ENCODE measurements at places on chromosomes 13 and 19.

- DNase-seq: peak; percentile 17
These were observed 41.5 kb downstream of the ZNF682 start for GRCh38 chr19:19997656-19998268.

DNA sequence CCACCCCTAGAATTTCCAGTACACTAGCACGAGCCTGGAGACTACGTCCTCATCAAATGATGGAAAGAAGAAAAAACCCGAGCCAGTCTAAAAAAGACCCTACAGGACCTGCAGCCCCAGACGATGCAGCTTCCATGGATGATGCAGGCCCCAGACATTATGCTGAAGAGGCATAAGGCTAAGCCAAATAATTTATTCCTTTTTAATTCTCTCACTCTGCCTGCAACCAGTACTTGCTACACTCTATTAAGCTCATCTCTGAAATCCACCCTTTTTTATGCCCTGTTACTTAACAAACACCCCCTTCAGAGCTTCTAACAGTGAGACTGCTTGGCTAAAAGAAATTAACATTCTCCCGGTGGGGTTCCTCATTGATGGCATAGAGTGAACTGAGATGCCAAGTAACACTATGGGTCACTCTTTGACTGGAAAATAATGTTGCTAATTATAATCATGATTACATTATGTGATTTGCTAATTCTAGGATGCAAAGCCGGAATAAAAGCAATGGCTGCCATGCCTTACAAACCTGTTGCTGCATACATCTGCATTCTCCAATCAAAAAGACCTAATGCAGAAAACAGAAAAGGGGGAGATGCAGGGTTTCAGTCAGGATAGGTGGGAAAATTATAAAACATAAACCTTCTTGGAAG, 1462.4 kb downstream of the UQCRFS1 start:
- no peak for DNase-seq

- DNase-seq: no peak
These were observed 137.8 kb upstream of the GJB6 start for GRCh38 chr13:20369886-20370361.

DNA sequence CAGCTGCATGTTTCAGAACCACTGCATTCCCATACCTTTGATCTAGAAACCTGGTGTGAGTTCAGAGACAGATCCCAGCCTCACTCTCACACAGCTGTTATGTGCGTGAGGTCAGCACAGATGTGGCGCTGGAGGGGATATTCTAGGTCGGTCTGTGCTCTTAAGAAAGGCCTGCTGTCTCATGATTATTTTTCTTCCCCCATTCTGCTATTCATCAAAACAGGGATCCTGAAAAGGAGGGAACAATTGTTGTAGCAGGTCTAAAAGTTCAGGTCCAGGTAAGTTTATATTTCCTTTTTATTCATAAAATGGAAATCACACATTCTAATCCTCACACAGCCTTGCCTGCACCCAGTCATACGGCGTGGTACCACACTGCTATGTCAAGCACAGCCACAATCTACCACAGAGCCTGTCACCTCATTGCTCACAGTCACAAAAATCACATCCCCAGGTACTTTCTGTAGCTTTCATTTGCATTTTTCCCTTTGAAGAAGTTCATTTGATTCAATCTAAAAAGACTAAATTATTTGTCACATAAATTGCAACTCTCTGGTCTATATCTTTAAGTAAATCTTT, 867 bp downstream of the ZNF546 start:
- DNase-seq: peak; percentile 20

DNA sequence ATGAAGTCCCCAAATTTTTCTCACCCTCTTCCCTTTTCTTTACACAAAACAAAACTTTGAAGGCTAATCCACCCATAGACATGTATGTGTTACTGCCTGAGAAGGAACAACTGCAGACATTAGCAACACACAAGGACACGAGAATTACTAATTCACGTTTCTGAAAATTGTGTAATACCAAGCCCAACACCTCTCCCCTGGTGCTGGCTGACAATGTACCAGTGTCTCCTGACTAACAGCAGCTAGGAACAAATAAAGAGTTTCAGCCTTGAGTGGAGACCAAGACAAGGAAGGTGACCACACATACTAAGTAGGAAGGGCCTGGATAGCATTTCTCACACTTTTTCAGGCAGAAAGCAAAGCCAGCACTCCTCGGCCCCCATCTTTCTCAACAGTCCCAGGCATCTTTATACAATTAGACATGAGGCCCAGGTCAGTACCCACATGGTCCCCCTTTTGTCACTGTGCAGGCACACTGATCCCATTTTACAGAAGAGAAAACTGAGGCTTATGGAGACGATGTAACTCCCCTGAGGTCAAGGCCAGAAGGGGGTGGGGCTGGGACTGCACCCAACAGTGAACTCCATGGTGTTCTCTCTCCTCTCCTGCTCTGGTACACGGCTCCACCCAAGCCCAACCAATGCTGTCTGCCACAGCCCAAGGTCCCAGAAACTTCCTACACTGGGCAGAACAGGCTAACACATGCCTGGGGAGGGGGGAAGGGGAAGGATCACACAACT, 8.7 kb downstream of the BRD4 start:
- DNase-seq: no peak

- DNase-seq: no peak
These were observed 38.8 kb downstream of the CHST8 start for GRCh38 chr19:33660410-33661124.

DNA sequence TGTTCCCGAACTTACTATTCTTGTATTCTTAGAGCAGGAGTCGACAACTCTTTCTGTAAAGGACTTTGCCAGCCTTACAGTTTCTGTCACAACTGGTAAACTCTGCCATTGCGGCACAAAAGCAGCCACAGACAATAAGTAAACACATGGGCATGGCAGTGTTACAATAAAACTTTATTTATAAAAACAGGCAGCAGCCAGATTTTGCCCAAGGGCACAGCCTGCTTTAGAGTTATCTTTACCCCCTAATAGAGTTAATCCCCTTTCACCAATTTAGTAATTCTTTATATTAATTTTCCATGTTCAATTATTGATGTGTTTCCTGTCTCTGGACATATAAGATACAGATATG, 19.4 kb downstream of the DOCK9 start:
- no peak for DNase-seq

DNA sequence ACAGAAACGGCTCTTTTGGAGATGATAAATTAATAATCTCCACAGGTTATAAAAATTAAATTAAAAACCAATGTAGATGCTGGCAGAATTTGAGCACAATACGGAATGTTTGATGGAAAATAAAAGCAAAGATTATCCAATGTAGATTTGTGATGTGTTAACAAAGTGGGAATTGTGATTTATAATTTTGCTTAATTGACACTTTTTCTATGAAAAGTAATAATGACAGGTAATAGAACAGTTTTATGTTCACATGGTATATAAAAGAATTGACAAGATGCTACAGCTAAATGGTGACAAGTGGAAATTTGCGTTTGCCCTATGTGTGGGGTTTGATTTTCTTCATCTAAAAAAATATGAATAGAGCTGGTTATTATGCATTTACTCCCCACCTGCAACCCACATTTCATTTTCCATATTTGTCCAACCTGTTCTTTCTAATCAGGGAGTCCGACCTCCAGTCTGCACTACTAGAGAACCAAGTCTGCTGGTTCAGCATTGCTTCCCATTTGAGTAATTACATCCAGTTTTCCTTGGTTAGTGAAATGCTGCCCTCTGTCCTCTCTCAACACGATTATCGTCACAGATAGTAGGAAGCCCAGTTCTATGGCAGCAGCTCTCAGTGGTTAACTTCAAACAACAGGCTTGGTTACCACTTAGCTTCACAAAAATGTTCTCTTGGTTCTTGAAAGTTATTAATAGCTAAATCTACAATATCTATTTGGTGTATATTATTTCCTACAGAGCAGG, 61.4 kb upstream of the SLITRK1 start:
- DNase-seq: no peak

DNA sequence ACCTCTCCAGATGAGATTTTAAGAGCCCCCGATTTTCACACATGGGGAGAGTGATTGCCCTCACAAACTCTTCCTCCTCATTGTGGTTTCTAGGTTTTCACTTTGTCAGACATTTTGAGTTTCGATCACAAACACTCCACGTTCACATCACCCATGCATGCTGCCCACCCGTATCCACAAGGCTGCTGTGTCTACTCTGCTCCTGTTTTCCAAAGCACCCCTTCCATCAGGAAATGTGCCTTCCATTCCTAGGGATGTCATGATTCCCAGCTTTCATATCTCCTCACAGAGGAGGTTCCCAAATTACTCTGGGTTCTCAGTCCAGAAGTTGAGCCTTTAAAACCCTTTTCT, 45.8 kb upstream of the CEACAM21 start:
- DNase-seq: no peak

GRCh38 chr19:45424191-45425058, 708 bp upstream of the ERCC1 start:
- DNase-seq: peak; percentile 27

GRCh38 chr13:24911133-24911908, 147.4 kb downstream of the RNF17 start:
- DNase-seq: no peak

DNA sequence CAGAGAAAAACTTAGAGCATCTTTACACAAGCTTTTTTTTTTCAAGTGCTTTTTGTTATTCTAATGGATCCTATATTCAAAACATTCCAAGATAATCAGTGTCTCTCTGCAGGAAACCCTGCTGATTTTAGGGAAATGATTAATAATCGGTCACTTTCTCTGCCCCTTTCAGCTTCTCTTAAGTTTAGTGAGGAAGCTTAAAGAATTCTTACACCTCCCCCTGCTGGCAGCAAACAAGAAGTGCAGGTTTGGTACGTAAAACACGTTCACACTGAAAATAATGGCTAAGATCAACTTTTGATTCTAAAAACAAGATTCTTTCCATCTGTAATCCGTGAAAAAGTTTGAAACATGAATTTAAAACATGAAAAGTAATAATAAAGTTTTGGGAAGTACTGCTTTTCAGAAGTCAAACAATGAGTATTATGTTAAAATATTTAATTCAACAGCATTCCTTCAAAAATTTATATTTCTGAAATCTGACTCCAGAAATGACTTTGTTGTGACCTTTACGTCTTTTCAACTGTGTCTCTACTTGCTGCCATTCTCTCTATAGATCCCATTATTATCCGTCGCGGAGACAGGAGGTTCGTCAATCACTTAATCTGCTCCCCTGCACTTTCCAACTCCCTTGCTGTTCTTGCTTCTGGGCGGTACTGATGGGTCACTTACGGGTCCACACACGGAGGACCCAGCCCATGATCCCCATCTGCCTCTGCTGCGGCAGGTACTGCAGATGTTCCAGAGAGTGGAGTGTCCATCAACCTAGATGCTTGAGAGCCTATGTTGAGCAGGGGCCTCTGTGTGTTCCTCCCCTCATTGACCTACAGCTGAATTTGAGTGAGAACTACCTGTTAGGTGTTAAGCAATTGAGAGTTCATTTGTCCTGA, 203.1 kb upstream of the EDNRB start:
- peak; percentile 8 for DNase-seq

GRCh38 chr19:8150998-8151766, 1.8 kb upstream of the FBN3 start:
- no peak for DNase-seq

- no peak for DNase-seq
These were observed 14.7 kb downstream of the DGKH start for GRCh38 chr13:42063105-42063504.

DNA sequence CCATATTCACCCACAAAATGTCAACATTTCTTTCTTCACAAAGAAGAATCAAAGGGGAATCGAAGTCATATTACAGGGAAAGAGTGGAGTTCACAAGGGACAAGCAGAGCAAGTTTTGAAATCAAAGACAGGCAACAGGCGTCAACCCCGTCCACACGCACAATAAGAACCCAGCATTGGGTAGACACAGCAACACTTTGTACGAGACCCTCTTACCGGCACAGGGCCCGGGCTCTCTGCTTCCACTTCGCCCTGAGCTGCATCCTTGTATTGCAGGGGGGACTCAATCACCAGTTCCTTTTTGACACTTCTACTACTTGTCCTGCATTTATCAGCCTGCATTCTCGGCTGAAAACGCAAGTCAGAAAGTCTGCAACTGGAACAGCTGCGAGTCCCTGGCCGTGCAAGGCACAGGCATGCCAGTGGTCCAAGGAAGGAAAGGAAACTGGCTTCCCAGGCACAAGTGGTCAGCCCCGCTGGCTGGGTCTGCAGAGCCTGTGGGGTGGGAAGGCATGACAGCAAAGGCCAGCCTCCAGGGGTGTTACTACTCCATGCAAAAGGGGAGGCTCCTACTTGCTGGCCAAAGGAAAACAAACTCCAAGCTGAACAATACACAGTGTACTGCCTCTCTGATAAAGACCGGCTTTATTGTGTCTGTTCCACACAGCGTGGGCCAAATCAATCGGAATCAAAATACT, at the start of gene DOCK9:
Gene DOCK9 (minus strand): TSS at position 497 of the 698 bp plus-strand sequence. CDS start 155 bp downstream, at position 342.
- no peak for DNase-seq

DNA sequence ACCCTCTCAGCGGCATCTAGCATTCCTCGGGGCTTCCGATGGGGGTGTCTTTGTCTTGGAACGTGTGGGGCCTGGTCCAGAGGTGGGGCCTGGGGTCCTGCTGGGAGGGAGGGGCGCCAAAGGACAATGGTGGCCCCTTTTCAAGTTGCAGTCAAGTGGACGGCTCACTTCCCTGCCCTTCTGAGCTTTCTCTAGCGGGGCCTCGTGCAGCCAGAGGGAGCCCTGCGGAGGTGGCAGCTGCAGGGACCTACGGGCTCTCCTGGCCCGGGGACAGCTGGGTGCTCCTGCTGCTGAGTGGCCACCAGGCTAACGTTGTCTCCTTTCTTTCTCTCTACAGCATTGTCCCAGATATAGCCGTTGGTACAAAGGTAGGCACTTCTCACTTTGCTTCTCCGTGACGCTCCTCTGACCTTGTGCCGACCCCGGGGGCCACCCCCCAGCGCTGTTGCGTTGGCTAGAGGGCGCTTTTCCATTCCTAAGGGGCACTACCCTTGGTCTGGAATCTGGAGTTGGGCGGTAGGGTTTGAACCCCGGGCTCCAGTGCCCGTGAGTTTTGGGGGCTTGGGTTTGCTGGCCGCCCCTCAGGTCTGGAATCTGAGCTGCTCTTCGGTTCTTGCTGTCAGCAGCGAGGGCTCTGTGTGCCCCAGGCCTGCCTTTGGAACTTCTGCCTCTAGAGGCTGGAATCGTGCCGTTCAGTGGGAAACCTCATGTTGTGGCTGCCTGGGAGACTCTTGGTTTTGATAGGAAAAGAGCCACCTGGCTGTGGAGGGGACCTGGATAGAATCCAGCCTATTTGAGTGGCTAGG, 2.0 kb downstream of the PTBP1 start:
- DNase-seq: no peak

DNA sequence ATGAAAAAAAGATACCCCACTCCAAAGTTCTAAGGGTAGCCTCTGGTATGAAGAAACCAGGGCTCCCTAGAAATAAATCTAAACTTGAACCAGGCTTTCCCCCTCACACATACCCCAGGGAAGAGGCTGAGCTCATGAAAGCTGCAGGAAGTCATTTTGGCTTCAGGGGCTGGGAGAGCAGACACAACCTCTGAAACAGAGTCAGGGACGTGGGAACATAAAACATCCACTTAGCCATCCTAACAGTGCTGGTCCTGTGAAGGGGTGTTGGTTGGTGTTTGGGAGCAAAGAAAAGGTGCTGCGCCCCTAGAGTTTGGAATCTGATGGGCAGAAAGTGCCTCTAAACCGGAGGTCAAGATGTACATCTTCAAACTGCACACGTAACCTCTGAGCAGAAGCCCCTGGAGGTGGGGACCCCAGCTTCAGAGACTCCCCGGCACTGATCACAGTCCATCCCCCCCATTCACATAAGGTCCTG, 15.8 kb downstream of the RAB3D start:
- no peak for DNase-seq
